ENCODE measurements at places on chromosomes 12 and 14. TPM values are rescaled to one million over a fixed set of nuclear protein-coding genes. Genes with fewer than 3 reads are reported as not detected.

The TPH2 gene
- polyA plus RNA-seq = 0.57 TPM

The RD3L gene
- not detected for polyA plus RNA-seq

The PRIMA1 gene
- polyA plus RNA-seq = 3.6 TPM

The TDRD9 gene
- not detected for polyA plus RNA-seq

The IL22 gene
- not detected for polyA plus RNA-seq
